ENCODE measurements at places on chromosomes 2 and 18.

GRCh38 chr2:28632791-28633190, 118.8 kb upstream of the PPP1CB start:
- DNase-seq: no peak

DNA sequence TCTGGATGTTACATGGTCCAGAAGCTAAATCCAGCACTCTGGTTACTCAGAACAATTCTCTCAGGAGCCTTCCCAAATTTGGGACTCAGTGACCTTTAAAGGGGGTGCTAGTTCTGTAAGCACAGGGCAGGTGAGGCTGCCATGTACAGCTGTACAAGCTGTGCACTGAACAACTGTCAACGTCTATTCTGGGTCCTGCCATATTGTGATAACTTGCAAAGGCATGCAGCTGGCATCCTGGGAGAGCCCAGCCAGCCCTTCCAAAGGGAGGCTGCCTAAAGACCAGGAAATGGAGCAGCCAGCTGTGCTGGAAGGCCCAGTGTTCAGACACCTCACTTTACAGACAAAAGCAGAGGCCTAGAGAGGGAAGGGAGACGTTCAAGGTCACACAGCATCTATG, 204.8 kb downstream of the KLHL29 start:
- DNase-seq: no peak

DNA sequence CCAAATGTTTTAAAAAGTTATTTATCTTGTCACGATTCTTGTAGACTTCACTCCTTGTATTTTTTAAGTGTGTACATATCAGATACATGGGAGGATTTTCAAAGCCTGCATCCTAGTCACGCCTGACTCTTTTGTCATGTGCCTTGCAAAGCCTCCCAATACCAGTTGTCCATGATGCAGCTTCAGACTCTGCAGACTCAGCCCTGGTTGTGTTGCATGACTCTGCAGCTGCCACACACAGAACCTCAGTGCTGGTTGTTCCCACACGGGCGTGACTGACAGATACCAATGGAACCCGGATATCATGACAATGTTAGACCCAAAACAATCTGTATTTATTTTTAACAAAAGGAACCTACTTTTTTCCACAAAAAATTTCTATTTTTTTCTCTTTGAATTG, 38.2 kb downstream of the TPO start:
- DNase-seq: no peak

DNA sequence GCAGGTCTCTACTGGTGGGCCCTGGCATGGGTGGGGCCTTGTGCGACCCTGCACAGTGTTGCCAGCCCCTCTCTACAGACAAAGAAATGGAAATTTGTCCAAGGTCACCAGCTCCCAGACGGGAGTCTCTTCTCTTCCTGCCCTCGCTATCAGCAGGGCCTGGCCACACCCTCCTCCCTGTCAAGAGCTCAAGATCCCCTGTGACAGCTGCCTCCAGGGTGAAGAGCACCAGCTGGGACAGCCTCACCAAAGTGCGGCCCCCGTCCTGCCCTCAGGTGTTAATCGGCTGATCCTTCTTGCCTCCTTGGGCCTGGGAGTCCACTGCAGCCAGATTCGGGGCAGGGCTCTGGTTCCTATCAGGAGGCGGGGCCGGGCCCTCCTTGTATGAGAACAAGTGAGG, 259.1 kb downstream of the TWIST2 start:
- DNase-seq: no peak

DNA sequence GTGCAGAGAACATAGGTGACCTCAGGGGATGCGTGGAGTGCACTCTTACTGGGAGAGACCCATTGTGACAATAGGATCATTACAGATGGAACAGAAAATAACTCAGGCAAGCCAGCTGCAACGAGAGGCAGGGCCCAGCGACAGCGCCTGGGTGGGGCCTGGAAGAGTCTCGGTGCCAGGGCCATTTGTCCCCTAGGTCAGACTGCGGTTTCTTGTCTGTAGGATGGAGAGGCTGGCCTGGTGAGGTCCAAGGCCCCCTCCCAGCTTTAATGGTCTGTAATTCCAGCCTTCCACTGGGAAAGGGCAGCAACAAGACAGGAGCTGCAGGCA, 208.6 kb upstream of the APCDD1 start:
- no peak for DNase-seq

- no peak for DNase-seq
These were observed 608 bp downstream of the PHOSPHO2 start for GRCh38 chr2:169694894-169695260.

DNA sequence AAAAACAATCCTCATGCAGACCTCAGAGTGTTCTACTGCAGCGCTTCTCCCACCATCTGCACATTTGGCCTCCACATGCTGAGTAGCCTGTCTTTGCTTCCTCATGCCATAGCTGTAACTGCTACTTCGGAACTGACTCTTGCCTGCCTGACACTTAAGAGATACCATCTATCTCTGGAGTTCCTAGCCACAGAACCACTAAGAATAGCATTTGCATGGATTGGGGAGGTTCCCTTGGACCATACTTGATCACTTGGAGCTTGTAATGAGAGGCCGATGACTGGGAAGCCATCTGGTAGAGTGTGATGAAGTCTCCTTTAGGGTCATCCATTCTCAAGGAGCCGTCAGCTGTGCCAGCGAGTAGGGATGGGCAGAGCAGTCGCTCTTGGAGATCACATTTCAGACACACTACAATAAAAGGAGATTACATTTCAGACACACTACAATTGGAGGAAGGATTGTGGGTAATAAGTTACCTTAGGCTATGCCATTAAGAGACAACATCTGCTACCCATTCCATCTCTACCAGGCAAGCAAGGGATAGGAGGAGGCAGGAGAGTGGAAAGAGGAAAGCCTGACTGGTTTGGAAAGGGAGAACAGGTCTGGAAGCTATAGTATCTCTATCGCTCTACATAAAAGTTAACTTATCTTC, 21.8 kb downstream of the DOK1 start:
- DNase-seq: no peak

All from type B pancreatic cell (in vitro differentiated cells).